ENCODE measurements at places on chromosomes 16 and 17.

GRCh38 chr17:27239046-27239445 lies 54.9 kb upstream of the WSB1 start:
- no peak for DNase-seq

DNA sequence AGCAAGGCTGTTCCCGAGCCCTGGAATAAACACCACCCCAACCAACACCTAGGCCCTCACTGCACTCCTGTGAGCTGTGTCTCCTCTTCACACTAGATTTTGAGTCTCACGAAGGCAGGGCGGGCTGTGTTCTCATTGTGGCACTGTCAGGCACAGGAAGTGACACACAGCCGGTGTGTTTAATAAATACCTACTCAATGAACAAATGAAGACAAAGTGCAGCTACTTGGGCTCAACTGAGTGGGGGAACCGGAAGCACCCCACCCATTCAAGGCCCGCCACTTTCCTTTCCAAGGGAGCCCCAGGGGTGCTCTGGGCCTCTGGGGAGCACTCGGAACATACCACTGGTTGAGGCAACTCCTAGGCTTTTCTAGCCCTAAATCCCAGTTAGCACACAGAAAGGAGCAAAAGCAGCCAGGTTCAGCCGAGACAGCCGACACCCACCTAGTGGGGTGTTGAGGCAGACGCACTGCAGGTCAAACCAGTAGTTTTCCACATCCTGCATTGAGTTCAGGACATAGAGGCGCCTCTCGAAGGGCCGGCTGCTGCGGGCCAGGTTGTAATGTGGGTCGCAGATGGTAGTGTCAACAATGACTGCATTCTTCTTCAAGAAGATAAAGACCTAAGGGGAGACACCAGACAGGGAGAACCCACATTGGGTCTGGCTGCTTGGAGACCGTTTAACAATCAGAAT lies 57.7 kb downstream of the GTF3C1 start:
- DNase-seq = no peak

DNA sequence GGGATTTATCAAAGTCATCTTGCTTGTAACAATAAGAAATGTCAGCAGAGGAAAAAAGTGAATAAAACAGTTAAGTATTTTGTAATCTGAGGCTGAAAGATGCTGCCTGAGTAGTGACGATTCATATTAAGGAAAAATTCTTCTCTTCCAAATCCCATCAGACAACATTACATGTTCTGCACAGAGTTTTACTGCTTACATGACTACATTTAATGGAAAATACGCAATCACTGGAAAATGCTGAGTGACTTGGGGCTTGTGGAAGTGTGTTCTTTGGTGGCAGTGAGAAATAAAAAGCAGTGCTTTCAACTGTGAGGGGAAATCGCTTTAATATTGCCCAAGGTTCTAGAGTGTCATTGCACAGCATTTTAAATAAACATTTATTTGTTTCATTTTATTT lies 1025.2 kb upstream of the GOT2 start:
- no peak for DNase-seq

DNA sequence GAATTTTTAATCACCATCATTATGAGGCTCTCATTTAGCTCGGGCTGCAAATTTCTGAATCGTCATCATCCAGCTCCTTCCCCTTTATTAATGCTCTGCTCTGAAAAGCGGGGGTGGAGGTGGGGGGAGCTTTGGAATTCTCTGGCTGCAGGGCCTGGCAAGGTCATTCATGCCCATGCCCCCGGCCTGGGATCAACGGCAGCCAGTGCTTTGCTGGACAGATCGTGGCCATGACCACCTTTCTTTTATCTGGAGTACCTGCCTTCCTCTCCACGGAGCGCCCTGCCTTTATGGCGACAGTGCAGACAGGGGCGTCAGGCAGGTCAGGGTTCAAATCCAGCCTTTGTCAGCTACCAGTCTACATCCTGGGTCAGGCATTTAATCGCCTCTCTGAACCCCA lies 5.1 kb upstream of the CPSF4L start:
- DNase-seq = no peak

GRCh38 chr16:57434003-57434402 lies 13.2 kb downstream of the CIAPIN1 start:
- no peak for DNase-seq

- DNase-seq = no peak
These were observed 927 bp upstream of the ENGASE start for GRCh38 chr17:79073706-79074088.

GRCh38 chr17:64203630-64204029 lies 59.4 kb downstream of the TEX2 start:
- DNase-seq = no peak

- DNase-seq = no peak
These were observed 5.2 kb downstream of the IL34 start for GRCh38 chr16:70651524-70651923.

- DNase-seq = no peak
These were observed 29.4 kb upstream of the BAHCC1 start for GRCh38 chr17:81365601-81366585.

DNA sequence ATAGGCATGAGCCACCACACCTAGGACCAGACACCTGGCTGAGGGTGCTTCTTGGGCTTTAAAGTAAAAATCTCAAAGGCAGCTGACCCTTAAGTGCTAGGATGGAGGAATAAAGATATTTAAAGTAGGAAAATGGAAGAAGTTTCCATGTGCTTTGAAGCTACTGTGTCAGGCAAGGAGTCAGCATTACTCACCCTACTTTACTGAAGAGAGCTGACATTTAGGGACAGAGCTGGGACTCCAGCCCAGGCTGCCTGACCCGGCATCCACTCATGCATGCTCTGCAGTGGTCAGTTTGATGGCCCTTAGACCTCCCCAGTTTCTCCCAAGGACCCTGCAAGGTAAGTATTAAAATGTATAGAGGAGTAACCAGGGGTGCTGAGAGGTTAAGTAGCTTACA lies 124.7 kb upstream of the PLCG2 start:
- DNase-seq = no peak

- DNase-seq = no peak
These were observed 42.2 kb downstream of the CFDP1 start for GRCh38 chr16:75390926-75391653.

DNA sequence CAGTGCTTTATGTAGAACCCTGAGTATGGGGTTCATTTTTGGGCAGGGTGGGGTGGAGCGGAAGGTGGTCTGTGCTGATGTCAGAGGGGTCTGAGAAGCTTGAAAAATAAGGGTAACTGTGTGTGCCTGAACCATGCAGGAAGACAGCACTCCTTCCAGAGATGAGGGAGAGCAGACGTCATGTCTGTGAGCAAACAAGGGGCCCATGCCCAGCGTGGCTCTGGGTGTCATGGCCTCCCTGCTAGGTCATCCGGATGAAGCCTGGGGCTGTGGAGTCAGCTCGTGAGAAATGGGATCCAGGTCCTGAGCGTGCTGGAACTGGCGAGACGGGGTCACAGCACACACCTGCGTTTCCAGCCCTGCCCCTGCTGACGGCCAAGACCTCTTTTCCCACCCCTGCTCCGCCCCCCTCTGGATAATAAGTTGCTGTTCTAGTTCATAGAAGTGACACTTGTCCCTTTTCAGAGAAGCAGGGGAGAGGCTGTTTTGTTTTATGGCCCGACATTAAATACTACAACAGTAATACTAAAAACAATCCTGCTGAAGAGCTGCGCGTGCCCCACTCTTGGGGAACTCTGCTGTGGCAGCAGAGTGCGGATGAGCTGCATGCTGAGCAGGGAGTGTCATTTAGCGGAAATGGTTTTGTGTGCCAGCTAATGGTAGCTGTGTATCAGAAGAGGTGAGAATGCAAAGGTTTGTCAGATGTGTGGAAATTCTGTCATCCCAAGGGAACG lies 92.6 kb downstream of the RPTOR start:
- no peak for DNase-seq

- no peak for DNase-seq
These were observed 146.6 kb downstream of the USP22 start for GRCh38 chr17:20896153-20896649.

DNA sequence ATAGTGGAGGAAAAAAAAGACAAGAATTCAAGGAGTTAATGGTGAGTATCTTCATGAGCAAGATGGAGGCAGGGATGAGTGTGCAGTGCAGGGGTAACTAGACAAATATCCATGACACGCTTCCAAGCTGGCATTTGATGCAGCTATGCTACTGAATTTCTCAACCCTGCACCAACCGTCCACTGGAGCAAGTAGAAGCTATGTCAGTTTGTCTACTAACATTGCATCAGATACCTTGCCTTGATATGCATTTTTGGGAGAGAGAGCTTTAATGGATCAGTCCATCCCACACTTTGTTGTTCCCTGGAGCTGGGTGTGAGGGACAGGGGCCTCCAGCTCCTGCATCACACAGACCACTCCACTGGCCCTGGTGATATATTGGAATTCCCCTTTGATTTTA lies 16.4 kb downstream of the CCL11 start:
- DNase-seq = no peak

- no peak for DNase-seq
These were observed 206.2 kb downstream of the PRKCB start for GRCh38 chr16:24041834-24042631.

GRCh38 chr17:34760931-34761495 lies 181.6 kb downstream of the TMEM132E start:
- no peak for DNase-seq

GRCh38 chr17:80743181-80743771 lies 198.6 kb downstream of the RPTOR start:
- DNase-seq = no peak

GRCh38 chr16:25812215-25812614 lies 120.5 kb downstream of the HS3ST4 start:
- no peak for DNase-seq

DNA sequence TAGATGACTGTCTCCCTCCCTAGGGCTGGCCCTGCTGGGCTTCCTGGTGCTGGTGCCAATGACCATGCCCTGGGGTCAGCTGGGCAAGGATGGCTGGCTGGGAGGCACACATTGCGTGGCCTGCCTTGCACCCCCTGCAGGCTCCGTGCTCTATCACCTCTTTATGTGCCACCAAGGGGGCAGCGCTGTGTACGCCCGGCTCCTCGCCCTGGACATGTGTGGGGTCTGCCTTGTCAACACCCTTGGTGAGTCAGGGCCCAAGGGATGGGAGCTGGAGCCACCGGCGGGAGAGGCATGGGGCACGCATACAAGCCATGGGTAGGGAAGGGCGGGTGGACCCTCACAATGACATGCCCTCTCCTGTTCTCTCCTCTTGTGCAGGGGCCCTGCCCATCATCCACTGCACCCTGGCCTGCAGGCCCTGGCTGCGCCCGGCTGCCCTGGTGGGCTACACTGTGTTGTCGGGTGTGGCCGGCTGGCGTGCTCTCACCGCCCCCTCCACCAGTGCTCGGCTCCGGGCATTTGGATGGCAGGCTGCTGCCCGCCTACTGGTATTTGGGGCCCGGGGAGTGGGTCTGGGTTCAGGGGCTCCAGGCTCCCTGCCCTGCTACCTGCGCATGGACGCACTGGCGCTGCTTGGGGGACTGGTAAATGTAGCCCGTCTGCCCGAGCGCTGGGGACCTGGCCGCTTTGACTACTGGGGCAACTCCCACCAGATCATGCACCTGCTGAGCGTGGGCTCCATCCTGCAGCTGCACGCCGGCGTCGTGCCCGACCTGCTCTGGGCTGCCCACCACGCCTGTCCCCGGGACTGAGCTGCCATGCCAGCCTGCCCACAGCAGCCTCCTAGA lies 2.2 kb downstream of the PAQR4 start:
- no peak for DNase-seq

DNA sequence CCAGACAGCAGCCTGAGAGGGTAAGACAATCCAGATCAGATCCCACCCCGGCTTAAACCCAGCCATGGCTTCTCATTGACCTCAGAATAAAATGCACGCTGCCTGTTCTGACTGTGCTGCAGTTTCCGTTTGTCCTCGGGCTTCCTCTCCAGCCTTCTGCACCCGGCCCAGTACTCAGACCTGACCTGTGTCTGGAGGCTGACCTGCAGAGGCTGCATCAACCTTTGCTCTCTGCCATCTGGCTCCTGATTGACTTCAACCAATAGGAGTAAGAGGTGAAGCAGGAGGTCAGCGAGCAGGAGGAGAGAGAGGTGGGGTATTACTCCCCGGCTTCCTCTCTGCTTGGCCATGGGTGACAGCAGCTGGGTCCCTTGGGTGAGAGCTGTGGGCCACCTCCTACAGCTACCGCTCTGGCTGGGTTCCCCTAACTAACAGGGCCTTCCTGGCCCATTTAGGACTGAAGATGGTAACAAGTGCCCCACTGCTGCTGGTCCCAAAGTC lies 46.7 kb downstream of the C16orf82 start:
- no peak for DNase-seq

DNA sequence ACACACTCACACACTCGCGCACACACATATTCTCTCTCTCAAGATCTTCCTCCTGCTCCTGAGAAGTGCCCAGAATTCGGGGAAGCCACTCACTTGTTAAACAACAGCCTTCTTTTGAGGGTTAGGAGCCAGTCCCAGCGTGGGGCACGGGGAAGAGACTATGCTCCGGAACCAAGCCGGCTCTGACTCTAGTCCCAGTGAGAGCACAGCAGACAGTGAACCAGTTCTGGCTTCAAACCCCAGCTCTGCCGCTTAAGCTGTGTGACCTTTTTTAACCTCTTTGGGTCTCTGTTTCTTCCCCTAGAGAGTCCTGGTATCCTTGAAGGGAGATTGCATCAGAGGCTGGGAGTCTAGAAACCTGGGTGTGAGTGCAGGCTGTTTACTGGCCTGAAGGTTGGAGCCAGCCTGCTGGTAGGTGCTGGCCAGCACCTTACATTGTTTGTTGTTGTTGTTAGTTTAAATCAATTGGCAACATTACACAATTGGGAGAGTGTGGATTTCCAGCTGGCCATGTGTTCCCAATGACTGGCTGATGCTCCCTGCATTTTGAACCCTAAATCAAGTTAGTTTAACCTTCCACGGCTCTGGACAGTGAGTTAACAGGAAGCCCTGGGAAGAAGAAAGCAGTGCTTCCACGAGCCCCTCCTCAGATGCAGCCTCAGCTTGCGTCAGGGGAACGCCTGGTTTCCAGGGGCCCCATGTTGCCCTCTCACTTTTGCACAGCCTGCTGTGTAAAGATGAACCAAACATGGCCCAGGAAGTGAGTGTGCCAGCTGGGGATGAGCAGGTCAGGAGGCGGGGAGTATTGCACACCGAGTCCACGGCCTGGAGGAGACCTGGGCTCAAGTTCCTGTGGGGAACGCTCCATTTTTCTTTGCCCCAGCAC lies 71.5 kb downstream of the GAS7 start:
- no peak for DNase-seq

DNA sequence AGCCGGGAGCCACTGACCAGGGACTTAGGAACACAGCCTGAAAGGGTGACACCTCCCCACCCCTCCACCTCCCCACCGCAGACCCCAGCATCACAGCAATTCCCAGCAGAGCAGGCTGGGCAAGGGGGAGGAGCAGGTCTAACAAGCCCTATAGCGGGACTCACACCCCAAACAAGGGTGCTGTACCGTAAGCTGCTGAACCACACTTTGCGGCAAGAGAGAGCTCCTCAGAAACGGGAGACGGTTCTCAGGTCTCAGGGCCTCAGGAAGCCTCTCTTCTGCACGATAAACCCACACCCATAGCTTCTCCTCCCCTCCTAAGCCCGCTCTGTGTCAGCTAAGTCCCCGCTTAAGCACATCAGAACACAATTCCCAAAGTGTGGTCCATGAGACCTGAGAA lies 11.7 kb upstream of the COTL1 start:
- no peak for DNase-seq

DNA sequence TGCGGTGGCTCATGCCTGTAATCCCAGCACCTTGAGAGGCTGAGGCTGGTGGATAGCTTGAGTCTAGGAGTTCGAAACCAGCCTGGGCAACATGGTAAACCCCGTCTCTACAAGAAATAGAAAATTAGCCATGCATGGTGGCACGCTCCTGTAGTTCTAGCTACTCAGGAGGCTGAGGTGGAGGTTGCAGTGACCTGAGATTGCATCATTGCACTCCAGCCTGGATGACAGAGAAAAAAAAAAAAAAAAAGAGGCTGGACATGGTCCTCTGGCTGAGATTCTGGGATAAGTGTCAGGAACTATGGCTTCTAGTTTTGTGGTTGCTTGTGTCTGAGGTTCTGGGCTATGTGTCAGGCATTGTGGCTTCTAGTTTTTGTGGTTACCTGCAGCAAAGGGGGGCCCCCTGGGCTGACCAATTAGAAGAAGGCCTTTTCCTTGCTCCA lies 7.0 kb downstream of the KSR1 start:
- no peak for DNase-seq

Data from esophagus squamous epithelium (tissue), 5 donors.